Breast epithelium (tissue), 4 donors: ENCODE measurements at places on chromosomes 5 and 9.

DNA sequence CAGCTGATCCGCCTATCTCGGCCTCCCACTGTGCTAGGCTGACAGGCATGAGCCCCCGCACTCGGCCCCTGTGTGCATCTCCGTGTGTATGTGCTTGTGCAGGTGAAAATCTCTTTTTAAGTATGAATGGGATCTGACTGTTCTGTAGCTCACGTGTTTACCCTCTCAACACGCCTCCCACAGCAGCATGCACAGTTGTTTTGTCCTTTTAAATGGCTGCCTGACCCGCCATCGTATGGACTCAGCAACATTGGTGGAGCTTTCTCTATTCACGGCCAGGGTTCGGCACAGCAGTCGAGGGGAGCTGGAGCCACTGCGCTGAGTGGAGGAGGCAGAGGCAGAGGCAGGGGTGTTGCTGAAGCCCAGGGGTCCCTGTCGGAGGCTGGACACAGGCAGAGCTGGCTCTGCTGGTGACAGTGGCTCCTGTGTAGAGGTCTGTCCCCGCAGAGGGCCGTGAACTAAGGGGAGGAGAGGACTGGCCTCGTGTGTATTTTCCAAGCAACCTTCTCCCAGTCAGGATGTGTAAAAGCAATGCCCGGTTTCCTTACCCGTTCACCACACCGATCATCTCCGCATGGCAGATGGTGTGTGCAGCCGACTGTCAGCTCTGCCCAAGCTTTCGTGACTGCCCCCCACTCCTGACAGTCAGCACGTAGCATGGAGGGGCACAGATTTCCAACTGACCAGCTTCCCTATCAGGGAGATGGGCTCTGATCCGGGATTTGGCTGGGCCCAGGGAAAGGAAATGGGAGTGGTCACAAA, 37.3 kb downstream of the MRPL36 start:
- DNase-seq = peak; percentile 45

- DNase-seq = no peak
Measured at GRCh38 chr5:168424594-168425323, 61.5 kb upstream of the RARS1 start.

DNA sequence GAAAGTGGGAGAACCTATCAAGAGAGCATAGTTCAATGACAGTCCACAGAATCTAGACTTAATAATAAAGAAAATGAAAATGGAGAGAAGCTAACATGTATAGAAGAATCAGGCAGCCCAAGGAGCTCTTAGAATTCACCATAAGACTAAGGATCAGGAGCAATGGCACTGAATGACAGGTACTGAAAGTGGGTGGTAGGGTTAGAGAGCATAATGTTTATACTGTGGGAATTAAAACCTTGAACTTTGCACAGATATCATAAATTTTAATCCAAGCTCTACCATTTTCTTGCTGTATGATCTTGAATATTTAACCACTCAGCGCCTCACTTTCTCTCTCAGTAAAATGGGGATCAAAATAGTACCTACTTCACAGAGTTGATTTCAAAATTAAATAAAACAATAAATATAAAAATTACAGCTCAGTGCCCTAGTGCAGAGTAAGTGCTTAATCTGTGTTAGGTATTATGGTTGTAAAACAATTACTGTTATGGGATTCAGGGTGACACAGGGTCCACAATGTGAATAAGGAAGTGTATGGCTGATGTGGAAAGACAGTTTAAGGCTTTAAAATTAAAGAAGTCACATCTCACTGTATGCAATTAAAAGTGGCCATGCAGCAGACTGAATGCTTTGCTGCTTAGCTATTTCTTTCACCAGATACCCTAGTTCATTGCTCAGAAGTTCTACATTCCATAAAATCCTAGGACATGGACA, 319.8 kb downstream of the HINT1 start:
- no peak for DNase-seq

DNA sequence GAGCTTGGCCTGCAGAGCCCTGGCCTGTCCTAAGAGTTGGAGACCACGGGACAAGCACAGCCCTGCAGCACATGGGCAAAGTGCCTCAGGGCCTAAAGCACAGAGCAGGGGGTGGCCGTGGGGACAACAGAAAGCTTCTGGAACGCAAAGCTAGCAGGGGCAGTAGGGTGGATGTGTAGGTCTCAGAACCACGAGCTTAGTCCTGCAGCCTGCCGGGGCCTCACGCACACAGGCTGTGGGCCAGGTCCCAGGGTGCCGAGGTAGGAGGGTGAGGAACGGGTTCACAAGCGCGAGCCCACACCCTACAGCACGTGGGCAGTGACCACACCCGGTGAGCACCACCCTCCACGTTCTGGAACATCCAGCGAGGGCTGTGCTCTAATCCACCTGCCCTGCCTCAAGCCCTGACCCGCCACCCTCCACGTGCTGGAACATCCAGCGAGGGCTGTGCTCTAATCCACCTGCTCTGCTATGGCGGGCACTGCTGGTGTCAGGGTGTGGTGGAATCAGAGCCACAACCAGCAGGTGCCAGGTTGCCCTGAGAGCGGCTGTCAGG, 9.3 kb downstream of the CLPTM1L start:
- no peak for DNase-seq

GRCh38 chr5:127924606-127925005, 159.0 kb upstream of the SLC12A2 start:
- no peak for DNase-seq
